Posterior cingulate gyrus (tissue), 11 donors: ENCODE measurements at places on chromosomes 2 and 18.

DNA sequence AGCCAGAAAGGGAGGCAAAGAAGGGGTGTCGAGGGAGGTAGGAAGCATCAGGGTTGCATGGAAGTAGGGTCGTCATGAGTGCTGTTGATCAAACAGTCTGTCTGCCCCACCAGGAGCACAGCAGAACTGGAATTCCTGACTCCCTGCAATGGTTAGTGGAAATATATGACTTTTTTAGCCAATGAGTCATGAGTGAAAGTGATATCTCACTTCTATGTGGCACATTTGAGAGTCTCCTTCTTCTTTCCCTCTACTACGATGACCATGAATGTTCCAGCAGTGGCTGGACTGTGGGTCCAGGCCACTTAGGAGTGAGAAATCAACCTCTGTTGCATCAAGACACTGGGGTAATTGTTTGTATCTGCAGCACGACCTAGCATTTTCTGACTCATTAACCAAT lies 199.5 kb downstream of the TTC32 start:
- DNase-seq: no peak

- DNase-seq: no peak
Observed at GRCh38 chr2:27737676-27738348, 33.7 kb upstream of the MRPL33 start.

DNA sequence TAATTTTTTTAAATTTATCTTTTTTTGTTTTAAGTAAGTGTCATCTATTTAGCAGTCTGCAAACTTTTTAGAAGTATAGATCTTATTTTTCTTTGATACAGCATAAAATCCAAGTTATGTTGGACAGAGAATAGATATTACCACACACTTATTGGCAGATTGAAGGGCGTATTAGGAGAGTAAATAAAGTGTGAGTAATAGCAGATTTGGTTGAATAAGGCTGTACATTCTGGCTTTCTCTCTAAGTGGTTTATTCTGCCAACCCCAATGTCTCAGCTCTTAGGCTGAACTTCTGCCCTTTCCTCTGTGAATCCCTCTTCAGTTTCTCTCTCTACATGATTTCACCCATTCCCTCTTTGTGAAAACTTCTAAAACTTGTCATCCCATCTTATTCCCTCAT lies 651.2 kb downstream of the DCC start:
- no peak for DNase-seq

DNA sequence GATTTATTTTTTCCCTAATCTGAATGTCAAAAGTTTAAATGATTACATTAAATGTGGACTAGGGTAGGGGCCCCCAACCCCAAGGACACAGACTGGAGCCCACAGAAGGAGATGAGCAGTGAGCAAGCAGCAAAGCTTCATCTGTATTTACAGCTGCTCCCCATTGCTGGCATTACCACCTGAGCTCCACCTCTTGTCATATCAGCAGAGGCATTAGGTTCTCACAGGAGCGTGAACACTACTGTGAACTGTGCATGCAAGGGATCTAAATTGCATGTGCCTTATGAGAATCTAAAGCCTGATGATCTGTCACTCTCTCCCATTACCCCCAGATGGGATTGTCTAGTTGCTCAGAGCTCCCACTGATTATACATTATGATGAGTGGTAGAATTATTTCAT lies 3.8 kb downstream of the MOB1A start:
- DNase-seq: no peak

DNA sequence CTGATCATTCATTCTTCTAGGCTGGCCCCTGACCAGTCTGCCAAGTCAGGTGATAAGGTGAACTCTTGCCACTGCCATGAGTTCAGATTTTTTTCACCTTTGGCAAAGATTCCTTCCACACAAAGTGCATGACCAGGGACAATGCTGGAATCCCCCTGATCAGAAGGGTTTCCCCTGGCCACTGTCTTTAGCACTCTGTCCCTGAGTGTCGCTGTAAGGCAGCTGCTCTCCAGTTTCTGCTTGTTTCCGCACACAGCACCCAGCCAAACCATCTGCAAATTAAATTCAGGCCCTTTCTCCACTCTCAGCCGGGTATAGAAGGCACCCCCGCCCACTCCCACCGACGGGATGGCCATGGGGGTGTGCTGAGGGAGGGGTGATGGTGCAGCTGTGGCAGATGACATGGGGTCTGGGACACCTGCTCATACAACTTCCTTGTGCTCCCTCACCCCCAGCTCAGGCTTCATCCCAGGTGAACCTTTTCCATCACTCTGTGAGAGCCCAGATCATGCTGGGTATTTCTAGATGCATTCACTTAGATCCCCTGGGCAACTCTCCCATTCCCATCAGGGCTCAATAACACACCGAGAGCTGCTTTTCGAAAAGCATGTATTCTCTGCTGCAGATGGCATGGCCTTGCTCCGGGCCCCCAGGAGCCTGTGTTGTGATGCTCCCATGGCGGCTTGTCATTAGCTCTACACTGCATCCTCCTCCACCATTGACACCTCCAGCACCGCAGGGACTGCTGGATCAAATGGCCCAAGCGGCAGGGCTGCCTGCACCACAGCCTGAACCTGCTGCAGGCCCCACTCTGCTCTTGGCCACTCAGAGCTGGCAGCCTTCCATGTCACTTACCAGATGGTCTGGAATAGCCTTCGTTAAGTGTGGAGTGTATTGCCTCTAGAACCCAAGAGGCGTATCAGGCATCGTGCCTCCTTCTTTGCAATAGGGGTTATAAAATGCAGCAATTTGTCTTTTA lies 52.3 kb upstream of the ROCK2 start:
- DNase-seq: no peak

GRCh38 chr2:234425639-234426603 lies 71.0 kb downstream of the ARL4C start:
- no peak for DNase-seq

GRCh38 chr2:28394331-28394877 lies 1.7 kb downstream of the FOSL2 start:
- no peak for DNase-seq

GRCh38 chr18:40159141-40160017 lies 1795.7 kb upstream of the PIK3C3 start:
- DNase-seq: no peak

- no peak for DNase-seq
Observed at GRCh38 chr18:74949611-74950010, 259.3 kb downstream of the PTGR3 start.

- no peak for DNase-seq
Observed at GRCh38 chr2:161836664-161837063, 212.4 kb downstream of the SLC4A10 start.

DNA sequence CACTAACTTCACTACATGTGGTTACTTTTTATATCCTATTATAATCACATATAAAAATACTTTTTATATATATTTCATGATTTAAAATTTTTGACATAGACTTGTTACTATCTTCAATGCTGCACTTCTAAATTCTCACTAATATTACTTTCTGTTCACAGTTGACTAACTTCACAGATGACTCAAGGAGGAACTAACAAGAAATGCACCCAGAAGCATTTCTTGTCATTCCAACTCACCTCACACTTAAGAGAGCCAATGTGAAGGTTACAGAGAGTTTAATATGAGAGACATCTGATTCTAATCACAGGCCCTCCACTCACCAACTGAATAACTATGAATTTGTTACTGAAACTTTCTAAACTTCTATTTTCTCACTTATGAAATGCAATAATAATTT lies 399.8 kb upstream of the SLC8A1 start:
- no peak for DNase-seq

GRCh38 chr2:11629851-11630250 lies 40.1 kb downstream of the NTSR2 start:
- DNase-seq: no peak

GRCh38 chr2:26687328-26687727 lies 5.2 kb upstream of the KCNK3 start:
- no peak for DNase-seq

DNA sequence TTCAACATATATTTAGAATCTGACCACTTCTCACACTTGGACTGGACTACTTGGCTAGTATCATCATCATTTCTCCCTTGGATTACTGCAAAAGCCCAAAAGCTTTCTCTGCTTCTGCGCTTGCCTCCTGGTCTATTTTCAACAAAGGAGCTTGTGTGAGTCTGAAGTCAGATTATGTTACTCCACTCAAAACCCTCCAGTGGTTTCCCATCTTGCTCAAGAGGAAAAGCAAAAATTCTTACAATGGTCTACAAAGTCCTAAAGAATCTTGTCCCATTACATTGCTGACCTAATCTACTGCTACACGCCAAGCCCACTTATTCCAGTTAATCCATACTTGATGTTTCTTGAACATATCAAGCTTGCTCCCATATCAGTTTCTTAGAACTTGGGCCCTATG lies 9.6 kb downstream of the PREPL start:
- DNase-seq: no peak

GRCh38 chr2:69926849-69927515 lies 12.1 kb downstream of the MXD1 start:
- DNase-seq: no peak

DNA sequence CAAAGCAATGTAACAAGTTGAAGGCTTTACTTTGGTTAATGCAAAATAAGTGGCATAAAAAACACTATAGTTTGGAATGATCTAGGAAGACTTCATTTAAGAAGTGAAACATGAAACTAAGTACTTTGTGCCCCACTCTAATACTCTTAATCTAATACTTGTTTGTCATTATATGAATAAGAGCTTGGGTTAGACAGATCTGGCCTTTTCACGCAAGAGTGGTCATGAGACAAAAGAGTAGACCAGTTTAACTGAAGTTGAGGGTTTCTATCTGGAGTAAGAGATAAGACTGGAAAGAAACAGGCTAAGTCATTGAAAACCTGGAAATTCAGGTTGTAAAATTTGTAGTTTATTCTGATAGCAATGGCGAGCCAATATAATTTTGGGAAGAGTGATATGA lies 2.8 kb downstream of the SLC30A6 start:
- DNase-seq: no peak

GRCh38 chr2:181281206-181281832 lies 175.9 kb upstream of the ITGA4 start:
- DNase-seq: no peak

GRCh38 chr2:45403036-45403435 lies 208.0 kb downstream of the SRBD1 start:
- DNase-seq: no peak

DNA sequence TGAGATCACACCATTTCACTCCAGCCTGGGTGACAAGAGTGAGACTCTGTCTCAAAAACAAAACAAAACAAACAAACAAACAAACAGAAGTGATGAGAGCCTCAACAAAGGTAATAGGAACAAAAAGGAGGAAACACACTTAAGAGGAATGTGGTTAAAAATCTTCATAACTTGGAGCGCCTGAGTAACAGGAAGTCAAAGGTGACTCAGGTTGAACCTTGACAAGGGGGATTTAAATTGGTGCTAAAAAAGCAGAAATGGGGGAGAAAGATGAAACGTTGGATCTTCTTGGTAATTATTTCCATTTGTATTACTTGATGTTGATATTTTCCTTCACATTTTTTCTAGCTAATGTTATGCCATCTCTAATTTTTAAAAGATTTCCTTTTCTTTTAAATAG lies 318.5 kb upstream of the TCF4 start:
- no peak for DNase-seq

DNA sequence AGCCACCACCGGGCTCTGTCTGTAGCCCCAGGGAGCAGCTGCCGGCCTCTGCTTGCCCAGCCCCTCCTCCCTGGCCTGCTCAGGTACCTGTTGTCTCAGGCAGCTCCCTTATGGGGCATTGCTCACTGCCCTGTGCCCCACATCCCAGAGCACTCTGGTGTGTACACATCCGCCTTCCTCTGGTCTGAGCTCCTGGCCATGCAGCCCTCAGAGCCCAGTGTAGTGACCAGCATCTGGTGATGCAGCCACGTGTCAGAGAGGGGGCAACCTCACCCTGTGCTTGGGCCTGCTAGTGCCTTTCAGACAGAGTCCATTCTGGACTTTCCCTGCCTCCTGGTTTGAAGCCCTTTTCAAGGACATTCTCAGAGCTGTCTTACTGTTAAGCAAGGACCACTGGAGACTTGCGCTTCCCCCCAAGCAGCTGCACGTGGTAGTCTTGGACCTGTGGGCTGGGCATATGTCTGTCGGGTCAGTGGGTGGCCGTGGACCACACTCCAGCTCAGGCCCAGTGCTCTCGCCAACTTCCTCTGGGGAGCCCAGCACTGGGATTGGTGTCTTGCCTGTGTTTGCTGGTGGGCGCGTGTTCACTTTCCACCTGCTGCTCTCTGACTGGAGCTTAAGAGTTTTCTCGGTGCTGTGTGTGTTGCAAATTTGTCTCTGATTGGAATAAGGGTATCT lies 30.7 kb downstream of the DGKD start:
- DNase-seq: no peak

- no peak for DNase-seq
Observed at GRCh38 chr2:149219856-149220255, 110.5 kb upstream of the LYPD6 start.

- no peak for DNase-seq
Observed at GRCh38 chr18:65409261-65409660, 341.6 kb upstream of the CDH7 start.

- DNase-seq: no peak
Observed at GRCh38 chr2:39849982-39850526, 71.0 kb upstream of the THUMPD2 start.

GRCh38 chr2:208311321-208311720 lies 45.3 kb downstream of the PIKFYVE start:
- DNase-seq: no peak

DNA sequence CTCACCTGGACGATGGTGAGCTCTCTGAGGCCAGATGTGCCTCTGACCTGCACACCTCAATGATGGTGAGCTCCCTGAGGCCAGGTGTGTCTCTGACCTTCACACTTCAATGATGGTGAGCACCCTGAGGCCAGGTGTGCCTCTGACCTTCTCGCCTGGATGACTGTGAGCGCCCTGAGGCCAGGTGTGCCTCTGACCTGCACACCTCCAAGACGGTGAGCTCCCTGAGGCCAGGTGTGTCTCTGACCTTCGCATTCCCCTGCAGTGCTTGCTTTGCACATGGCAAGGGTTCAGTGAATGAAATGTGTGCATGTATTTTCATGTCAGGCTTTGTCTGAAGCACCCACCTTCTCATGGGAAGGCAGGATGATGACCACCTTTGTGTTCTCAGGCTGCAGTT lies 95.5 kb downstream of the PTGR3 start:
- DNase-seq: no peak

DNA sequence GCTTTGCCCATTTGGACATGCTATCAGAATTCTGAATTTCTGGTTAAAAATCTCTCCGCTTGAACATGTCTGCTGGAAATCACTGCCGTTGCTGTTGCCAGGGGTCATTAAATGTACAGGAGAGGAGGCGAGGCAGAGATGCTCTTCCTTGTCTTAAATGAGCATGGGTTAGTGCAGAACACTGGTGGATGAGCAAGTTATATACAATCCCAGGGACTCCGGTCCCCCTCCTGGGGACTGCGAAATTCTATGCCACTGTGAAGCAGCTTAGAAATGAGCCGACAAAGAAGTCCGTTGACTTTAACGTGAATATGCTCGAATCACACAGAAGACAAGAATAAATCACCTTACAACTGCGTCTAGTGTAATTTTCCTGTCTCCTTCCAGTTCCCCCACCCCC lies 95.1 kb upstream of the KLHL14 start:
- no peak for DNase-seq
